ENCODE measurements at places on chromosomes 13 and 19. TPM values are rescaled to one million over a fixed set of nuclear protein-coding genes. Genes with fewer than 3 reads are reported as not detected.

DNA sequence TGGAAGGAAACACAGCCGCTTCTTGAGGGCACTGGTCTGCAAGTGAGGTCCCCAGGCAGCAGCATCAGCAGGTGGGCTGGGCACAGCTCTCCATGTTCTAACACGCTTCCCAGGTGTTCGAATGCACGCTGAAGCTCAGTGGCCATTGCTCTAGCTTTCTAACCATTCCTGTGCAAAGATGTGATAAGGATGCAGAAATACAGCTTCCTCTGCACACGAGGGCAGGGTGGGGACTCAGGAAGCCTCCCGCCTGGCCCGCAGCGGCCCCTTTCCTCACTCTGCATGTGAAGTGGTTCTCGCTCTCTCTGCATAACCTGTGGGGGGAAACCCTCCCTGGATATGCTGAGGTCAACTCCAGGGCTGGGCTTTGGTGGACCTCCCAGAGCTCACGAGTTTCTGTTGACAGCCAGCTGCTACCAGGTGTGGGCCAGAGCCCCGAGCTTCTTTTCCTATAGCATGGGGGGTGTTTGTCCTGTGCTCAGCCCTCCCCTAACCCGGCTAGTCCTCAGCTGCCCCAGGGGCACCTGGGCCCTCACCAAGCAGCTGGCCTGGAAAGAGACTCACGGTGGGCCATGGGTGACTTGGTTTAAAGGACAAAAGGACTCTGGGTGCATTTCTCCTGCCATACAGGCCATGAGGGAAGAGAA, 168.2 kb downstream of the TEX29 start:
- DNase-seq = no peak

- DNase-seq = peak; percentile 86
Observed at GRCh38 chr19:14434543-14435319, 1.6 kb downstream of the PKN1 start.

DNA sequence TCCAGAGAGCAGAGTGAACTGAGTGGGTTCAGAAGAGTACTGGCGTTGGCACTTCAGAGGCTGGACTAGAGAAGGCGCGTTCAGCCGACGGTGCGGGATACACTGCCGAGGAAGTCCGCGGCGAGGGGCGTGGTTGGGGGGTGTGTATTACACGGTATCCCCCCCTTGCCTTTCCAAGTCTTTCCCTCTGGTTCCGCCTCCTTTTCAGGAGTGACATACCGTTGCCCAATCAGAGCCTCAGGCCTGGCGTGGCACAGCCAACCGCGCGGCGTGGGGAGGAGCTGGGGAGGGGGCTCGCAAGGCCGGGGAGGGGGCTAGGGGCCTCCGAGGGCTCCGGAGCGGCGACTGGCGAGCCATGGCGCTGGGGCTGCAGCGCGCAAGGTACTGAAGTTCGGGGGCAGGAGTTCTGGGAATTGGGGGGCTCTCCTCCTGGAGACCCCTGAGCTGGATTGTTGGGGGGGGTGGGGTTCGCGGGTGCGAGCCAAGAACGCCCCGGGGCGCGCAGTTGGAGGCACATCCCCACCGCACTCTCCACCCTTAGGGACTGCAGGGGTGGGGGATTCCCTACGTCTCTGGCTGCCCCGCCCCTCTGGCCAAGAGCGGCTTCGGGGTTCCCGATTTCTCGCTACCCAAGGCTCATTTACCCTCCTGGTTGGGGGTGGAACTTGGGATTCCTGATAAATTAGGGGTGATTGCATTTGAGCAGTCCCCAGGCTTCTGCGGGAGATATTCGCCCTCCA, at the start of gene HIF3A:
TSS of gene HIF3A (plus strand) at position 321 of the 740 bp plus-strand sequence. CDS start at position 356, 35 bp downstream.
- DNase-seq = peak; percentile 97

DNA sequence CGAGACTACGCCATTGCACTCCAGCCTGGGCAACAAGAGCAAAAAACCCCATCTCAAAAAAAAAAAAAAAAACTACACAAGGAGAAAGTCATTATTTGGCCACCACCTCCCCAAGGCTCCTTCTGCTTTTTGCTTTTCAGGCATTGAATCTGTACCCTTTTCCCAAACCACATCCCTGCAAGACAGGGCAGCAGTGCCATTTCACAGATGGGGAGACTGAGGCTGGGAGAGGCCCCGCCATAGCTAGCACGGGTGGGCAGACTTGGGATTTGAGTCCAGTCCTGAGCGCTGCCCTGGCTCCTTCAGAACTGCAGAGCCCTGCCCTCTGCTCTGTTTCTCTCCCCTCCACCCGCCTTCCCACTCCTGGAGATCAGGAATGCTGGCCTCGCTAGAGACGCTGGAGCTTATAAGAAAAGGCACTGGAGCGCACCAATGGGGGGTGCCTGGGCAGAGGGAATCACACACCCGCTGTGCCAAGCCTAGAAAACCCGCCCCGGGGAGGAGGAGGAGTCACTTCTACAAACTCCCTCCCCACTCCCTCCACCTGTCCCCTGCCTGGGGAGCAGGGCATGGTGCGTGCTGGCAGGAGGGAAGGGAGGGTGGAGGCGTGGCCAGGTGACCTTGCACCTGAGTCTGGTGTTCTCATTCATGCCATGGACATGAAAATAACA, 17.6 kb downstream of the TJP3 start:
- DNase-seq = peak; percentile 58

DNA sequence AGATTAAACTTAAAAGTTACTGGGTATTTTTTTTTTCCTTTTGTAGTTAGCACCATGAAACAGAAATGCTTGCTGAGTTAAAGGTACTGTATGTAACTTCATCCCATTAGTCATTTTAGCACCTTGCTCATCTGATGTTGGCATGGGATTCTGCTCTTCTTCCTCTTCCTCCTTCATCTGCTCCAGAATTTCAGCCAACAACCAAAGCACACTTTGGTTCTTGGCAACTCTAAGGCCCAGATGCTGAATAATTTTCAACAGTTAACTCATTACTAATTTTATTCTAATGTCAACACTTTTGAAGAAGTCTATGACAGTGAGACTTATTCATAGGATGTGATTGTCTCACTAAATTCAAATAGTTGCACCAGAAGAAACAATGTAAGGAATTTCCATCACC, 359.2 kb downstream of the KCTD12 start:
- DNase-seq = no peak

DNA sequence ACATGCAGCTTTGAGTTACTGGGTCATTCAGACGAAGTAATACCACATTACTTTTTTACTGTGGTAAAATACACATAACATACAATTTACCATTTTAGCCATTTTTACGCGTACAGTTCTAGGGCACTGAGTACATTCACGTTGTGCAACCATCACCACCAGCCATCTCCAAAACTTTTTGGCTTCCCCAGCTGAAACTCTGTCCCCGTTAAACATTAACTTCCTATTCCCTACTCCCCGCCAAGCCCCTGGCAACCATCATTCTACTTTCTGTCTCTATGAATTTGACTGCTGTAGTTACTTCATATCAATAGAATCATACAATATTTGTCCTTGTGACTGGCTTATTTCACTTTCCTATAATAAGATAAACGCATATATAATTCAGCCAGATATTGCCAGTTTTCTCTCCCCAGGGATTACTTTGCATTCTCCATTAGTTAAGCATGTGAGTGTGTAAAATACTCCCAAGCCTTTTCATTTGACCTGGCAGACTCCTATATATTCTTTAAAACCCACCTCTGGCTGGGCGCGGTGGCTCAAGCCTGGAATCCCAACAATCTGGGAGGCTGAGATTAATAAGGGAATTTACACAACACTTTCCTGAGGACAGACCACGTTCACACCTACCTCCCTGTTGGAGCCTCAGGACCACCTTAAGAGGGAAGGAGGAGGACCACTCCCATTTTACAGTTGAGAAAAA, 10.0 kb upstream of the CYP4F22 start:
- DNase-seq = no peak

DNA sequence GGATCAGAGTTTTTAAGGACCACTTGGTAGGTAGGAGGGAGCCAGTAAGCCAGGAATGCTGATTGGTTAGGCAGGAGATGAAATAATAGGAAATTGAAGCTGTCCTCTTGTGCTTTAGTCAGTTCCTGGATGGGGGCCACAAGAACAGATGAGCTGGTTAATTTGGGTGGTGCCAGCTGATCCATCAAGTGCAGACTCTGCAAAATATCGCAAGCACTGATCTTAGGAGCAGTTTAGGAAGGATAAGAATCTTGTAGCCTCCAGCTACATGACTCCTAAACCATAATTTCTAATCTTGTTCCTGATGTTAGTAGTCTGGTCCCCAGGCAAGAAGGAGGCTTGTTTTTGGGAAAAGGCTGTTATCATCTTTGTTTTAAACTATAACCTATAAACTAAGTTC, 117.9 kb upstream of the GPR12 start:
- no peak for DNase-seq

Gene RUVBL2
- 62.9 TPM for total RNA-seq

Gene TINCR
- total RNA-seq = 1.8 TPM

Gene ZNF667
- 4.4 TPM for total RNA-seq

Measured in hepatocyte (in vitro differentiated cells).